ENCODE measurements at places on chromosomes 12 and 14. TPM values are rescaled to one million over a fixed set of nuclear protein-coding genes. Genes with fewer than 3 reads are reported as not detected.

Gene PRPH
- total RNA-seq, result 0.57 TPM

Gene KRT8
- total RNA-seq, result 37.6 TPM

Gene VASH1
- total RNA-seq, result 1.7 TPM

GRCh38 chr14:54775486-54776140 is 127.0 kb downstream of the GCH1 start:
- no peak overlapping the region for H3K4me3 ChIP-seq
- DNase-seq, result no peak
- H3K36me3 ChIP-seq, result no peaks in the 10 kb centered on the region
- H3K27me3 ChIP-seq, result peaks cover 16% of the 10 kb centered on the region
- no peak overlapping the region for H3K27ac ChIP-seq

DNA sequence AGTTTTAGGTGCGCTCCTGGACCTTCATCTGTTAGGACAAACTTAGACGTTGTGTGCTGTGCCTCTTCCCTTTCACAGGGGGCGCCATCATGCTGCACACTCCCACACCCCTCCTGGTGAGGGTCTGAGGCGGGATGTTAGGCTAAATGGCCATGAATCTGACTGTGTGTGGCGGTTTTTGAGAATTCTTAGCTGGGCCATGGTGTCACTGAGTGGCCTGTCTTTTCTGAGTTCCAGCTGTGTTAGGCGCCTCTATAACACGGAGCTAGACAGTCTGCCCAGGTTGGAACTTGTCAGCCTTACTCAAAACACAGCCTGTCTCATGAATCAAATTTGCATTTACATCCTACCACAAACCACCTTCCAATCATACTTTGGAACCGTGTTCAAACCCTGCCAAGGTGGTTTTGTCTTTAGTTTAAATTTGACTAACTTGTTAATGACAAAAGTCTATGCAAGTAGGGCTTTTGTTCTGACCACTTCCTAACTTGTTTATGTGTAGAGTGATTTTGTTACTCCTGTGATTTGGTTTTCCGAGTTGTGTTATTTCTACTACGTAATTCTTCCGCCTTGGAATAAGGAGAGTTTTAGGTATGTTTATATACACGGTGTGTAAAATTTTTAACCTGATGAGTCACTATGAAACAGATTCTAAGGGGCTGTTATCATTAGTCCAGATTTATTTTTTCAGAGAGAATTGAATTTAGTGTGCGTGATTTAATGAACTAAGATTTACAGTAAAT is 19.6 kb downstream of the ACVR1B start:
- DNase-seq, result no peak
- H3K27me3 ChIP-seq, result no peaks in the 10 kb centered on the region
- H3K4me1 ChIP-seq, result peaks cover 34% of the 10 kb centered on the region
- H3K4me3 ChIP-seq, result no peak overlapping the region
- H3K27ac ChIP-seq, result peak overlapping the region; percentile 64
- H3K36me3 ChIP-seq, result peaks cover 16% of the 10 kb centered on the region

- H3K4me3 ChIP-seq, result peak overlapping the region; percentile 78
- no peaks in the 10 kb centered on the region for H3K36me3 ChIP-seq
- no peaks in the 10 kb centered on the region for H3K27me3 ChIP-seq
- H3K27ac ChIP-seq, result peak overlapping the region; percentile 97
- DNase-seq, result no peak
These were observed 598 bp downstream of the UBE2N start for GRCh38 chr12:93441081-93441616.

DNA sequence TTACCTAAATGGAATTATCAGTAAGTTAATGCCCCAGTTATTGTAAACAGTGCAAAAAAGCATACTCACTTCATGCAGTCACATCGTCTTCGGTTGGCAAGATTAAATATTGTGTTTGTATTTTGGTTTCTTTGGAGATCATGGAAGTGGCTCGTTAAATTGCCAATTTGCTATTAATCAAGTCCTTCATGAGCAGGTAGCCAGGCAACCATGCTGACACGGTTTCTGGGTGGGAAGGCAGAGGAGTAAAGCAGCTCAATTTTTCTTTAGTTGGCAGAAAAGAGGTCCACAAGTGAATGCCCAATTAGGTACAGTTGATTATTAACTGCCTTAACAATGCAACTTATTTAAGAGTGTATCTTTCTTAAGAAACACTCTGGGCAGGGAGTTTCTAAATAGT is 43.9 kb downstream of the PPP4R3A start:
- H3K4me3 ChIP-seq, result no peak overlapping the region
- DNase-seq, result no peak
- peaks cover 98% of the 10 kb centered on the region for H3K36me3 ChIP-seq
